AG09319 (cell line): ENCODE measurements at places on chromosomes 7 and 10.

- DNase-seq, result no peak
Observed at GRCh38 chr7:151716323-151716722, 160.6 kb downstream of the PRKAG2 start.

- no peak for DNase-seq
Observed at GRCh38 chr7:49099587-49100326, 175.4 kb downstream of the CDC14C start.

DNA sequence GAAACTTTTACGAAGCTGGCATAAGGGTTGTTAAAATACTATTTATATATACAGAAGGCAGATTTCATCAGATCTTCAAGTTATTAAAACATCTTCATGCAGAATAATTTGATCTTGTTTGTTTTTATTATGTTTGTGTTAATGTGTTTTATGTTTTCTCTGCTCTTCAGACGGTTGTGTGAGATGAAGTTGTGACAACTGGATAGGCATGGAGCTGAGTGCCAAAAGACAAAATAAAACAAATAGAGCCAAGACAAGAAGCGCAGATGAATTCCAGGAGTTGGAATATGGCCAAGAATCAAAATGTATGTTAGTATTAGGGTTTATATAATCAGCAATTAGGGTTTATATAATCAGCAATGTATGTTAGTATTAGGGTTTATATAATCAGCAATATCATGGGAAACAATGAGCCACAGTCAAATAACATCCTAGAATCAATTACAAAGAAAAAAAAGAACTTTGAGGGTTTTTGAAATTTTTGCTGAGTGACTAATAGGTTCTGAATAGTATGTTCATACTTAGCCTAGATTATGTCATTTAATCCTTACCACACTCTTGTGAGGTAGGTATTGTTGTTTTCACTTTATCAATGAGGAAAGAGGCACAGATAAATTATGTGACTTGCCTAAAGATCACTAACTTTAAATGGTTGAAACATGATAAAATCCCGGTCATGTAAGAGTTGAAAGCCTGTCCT lies 488.0 kb upstream of the STEAP1 start:
- DNase-seq, result no peak

DNA sequence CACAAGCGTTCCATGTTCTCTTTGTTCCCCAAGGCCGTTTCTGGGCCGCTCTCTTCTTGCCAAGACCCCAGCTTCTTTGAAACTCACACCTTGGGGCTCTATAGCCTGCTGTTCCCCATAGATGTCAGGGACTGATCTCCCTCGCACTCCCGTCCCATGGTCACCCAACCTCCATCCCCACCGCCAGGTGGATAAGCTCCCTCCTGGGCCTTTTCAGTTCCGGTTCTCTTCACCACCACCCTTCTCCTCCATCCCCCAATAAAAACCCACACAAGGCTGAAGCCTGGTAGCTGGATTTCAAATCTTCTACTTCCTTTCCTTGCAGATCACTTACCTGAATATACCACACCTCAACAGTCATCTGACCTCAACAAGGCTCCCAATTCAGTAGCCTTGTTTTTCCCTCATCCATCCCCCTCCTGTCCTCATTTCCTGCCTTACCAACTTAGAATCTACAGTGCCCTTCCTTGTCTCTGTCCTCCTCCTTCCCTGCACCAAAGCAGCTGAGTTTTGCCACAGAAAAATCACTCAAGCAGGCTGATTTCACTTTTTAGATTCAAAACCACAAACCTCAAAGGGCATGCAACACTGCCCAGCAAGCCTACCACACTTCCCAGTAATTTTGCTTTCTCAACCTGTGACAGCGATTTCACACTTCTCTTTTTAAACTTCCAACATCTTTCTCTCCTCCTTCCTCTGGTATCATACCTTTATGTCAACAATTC lies 7.7 kb downstream of the SLC37A3 start:
- no peak for DNase-seq

DNA sequence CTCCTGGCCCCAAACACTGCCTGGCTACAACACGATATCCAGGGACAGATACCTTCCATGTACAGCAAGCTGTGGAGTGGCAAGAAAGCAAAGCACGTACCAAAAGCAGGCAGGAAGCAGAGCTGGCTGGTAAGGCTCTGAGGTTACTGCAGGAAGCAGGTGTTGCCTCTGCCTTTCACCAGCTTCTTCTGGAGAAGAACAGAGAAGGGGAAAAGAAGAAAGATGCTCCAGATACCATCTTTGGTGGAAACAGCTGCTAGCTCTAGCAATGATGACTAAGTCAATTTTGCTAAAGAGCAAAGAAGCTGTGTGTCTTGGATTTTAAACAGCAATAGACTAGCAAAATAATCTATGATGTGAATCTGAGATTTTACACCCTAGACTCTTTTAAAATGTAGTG lies 34.9 kb upstream of the PRSS1 start:
- DNase-seq, result no peak

GRCh38 chr10:95540514-95541052 lies 20.6 kb downstream of the SORBS1 start:
- no peak for DNase-seq

DNA sequence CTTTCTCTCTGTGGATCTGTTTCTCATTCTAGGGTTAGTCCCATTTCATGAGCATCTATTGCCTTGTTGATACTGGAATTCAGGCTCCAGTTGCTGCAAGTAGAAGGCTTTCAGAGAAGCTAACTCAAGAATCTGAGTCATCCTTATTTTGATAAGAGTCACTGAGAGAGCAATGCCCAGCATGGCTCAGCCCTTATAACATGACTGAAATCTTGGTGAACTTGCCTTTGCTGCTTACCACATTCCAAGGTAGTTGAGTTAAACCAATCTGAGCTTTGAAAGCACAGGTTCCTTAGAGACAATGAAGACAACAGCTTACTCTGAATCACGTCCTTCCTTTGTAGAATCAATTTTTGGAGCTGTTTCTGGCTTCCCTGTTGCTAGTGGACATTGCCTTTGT lies 53.6 kb upstream of the CHCHD3 start:
- no peak for DNase-seq

DNA sequence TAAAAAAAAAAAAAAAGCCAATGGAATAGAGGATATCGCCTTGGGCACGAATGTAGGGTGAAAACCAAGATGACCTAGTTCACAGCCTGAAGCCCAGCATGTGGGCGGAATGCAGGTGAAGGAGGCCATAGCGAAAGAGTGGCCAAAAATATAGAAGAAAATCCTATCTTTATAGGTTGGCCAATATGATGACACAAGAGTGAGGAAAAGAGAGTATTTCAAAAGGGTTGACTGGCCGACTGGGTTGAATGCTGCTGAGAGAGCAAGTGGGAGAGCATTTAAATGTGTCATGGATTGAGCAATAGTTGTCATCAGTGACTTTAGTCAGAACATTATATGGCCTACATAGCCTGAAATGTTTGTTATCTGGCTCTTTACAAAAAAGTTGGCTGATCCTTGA lies 17.2 kb upstream of the GLI3 start:
- no peak for DNase-seq

DNA sequence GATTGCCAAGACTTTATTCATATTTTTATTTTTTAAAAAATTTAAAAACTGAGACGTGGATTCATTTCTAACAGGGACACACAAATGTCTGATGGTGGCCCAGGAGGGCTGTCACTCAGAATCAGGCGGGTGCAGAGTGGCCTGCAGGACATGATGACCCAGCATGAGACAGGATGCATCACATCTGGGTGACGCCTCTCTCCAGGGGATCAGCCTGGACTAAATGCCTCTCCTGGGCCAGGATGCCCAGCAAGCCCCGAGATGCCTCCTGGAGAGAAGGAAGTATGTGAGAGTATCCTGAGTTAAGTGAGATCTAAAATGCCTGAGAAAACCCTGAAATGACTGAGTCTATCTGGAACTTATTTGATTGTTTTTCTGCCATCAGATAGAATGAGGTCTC lies 16.9 kb upstream of the MTURN start:
- no peak for DNase-seq

DNA sequence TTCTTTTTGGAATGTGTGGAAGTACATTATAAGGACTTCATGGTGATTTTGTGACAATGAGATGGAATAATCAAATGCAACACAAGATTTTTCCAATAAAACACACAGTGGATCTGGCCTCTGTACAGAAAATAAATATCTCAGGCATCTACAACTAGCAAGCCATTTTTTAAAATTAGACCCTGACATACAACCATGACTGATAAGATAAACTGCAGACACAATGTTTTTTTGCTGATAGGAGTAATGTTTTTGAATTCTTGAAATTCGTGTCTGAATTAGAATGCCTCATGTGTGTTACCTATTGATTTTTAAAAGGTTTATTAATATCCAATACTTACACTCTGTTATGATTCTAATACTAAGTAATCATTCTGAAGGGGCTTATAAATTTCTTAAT lies 328.1 kb downstream of the HGF start:
- no peak for DNase-seq

GRCh38 chr7:151630358-151630757 lies 110.7 kb upstream of the RHEB start:
- no peak for DNase-seq

- no peak for DNase-seq
Observed at GRCh38 chr7:4699841-4700240, 17.7 kb downstream of the FOXK1 start.

- DNase-seq, result peak; percentile 15
Observed at GRCh38 chr10:114266521-114266920, 27.5 kb downstream of the VWA2 start.

- DNase-seq, result no peak
Observed at GRCh38 chr7:46421441-46422230, 500.6 kb upstream of the IGFBP3 start.

- no peak for DNase-seq
Observed at GRCh38 chr7:135232720-135233119, 918 bp upstream of the STRA8 start.

- DNase-seq, result no peak
Observed at GRCh38 chr10:72509206-72509799, 116.6 kb downstream of the MICU1 start.

GRCh38 chr10:14200698-14201544 lies 129.8 kb downstream of the FRMD4A start:
- no peak for DNase-seq

DNA sequence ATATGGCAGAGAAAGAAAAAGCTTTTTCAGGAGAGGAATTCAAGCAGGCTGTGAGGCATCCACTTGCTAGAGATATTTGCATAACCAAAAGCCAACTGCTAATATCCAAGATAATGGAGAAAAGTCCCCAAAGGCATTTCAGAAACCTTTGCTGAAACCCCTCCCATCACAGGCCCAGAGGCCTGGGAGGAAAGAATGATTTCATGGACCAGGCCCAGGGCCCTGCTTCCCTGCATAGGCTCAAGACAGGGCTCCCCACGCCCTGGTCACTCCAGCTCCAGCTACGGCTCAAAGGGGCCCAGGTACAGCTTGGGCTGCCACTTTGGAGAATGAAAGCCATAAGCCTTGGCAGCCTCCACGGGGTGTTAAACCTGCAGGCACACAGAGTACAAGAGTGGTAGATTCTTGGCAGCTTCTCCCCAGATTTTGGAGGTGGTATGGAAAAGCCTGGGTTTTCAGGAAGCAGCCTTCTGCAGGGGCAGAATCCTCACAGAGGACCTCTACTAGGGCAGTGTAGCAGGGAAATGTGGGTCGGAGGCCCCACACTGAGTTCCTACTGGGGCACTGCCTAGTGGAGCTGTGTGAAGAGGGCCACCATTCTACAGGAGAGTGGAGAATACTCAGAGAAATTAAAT lies 5.6 kb upstream of the RSU1 start:
- DNase-seq, result no peak

GRCh38 chr10:82826132-82826531 lies 951.1 kb downstream of the NRG3 start:
- peak; percentile 57 for DNase-seq

GRCh38 chr10:83089335-83089734 lies 1050.0 kb upstream of the GHITM start:
- no peak for DNase-seq

GRCh38 chr10:120271696-120272095 lies 185.3 kb upstream of the PLPP4 start:
- no peak for DNase-seq

DNA sequence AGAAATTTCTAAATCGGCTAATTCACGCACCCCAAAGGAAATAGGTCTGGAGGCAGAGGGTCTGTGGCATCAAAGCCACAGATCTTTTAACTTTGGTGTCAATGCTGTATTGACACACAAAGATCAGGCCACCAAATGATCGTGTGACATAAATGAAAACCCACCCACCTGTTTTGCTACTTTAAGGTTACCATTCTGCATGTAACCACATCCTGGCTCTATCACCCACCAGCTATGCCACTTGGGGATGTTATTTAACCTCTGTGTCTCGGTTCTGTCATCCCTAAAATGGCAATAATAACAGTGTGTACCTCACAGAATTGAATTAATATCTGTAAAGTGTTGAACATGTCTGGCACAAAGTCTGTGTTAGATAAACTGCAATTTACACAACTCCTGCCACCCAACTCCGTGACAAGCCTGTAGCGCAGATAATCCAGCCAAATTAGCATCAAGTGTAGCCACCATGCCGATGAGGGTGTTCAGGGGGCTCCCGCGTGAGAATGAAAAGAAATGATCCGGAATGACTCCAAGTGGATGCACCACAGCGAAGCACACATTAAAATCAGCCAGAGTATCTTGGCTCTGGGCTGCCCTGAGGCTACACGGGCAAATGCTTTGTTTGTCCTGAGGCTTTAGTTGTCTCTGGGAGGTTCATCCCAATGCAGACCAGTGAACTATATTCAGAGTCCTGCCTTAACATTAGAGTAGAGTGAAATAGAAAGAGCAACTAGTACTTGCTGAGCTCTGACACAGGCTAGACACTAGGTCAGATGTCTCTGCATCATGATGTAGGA lies 158.4 kb upstream of the NEBL start:
- DNase-seq, result no peak

DNA sequence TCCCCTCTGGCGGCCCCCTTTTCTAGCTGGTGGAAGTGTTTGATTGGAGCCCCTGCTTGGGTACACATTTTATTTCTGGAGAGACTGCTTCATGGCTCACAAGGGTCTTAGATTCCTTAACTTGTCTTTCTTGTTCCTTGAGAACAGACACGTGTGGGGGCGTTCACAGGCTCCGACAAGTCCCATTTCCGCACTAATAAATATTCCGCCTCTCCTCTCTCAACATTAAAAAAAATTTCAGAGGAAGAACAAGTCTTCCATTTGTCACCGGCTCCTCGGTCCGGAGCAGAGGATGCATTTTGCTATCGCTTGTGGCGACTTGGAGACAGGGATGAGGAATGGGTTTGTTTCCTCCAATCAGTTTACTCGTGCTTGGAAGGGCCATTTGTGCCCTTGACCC lies 134.0 kb upstream of the PODXL start:
- no peak for DNase-seq

GRCh38 chr7:28588602-28589001 lies 176.3 kb downstream of the CREB5 start:
- DNase-seq, result no peak

GRCh38 chr7:151060416-151061212 lies 1.2 kb downstream of the SLC4A2 start:
- no peak for DNase-seq

- no peak for DNase-seq
Observed at GRCh38 chr7:37035631-37036030, 311.3 kb upstream of the AOAH start.

- DNase-seq, result no peak
Observed at GRCh38 chr10:97053276-97053675, 132.5 kb downstream of the SLIT1 start.

GRCh38 chr10:36183056-36183455 lies 541.0 kb upstream of the FZD8 start:
- no peak for DNase-seq

GRCh38 chr7:102095321-102096011 lies 191.2 kb upstream of the SH2B2 start:
- no peak for DNase-seq
